ENCODE measurements at places on chromosomes 5 and 9.
A peak's percentile ranks its signal among the peaks of the same experiment; 100 is the strongest.

- DNase-seq: no peak
These were observed 191.8 kb upstream of the CCNG1 start for GRCh38 chr5:163245584-163245983.

GRCh38 chr5:136840601-136841000, 475.3 kb upstream of the TRPC7 start:
- no peak for DNase-seq

DNA sequence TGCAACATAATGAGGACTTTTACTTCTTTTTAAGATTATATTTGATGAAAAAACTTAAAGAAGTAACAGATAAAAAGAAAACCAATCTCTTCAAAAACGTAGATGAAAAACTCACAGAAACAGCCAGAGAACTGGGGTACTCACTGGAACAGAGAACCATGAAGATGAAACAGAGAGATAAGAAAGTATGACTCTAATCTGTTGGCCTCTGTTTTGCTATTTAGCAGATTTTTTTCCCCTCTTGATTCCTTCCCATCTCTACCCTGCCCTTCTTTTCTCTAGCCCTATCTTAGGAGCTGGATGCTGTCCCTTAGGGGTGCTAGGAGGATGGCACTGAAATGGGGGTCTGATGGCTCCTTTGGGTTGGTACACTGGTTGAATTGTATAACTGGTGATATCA, 97.5 kb upstream of the FREM1 start:
- no peak for DNase-seq

DNA sequence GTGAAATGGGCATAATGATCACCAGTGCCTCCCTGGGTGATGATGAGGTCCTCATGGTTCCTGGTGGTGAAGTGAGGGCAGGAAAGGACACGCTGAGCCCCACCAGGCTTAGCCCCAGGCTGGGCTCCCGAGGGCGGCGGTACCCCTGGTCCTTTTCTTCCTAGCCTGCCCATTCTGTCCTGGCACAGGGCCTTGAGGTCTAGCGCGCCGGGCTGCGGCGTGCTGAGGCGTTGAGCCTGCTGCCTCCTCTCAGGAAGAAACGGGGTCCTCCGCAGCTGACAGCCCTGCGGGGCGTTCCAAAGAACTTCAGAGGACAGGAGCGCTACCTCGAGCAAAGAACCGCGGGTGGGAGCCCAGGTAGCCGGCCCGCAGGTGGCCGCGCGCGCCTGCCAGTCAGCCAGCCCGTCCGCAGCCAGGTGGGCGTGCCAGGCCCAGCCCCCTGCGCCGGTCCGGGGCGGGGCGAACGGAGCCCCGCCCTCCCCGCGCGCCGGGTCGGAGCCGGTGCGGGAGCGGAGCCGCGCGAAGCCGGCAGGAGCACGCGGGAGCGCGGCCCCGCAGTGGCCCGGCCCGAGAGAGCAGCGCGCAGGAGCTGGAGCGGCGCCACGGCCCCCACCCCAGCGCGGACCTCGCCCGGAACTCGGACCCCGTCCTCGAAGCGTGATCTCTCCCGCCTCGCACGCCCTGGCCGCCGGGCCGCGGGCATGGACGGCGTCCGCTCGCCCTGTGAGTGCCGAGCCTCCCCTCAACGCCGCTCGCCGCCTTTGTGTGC, at the start of gene WNK2:
TSS of gene WNK2 (plus strand) at position 477 of the 769 bp plus-strand sequence. CDS start 791 bp downstream, outside the sequence.
- peak; percentile 12 for DNase-seq

DNA sequence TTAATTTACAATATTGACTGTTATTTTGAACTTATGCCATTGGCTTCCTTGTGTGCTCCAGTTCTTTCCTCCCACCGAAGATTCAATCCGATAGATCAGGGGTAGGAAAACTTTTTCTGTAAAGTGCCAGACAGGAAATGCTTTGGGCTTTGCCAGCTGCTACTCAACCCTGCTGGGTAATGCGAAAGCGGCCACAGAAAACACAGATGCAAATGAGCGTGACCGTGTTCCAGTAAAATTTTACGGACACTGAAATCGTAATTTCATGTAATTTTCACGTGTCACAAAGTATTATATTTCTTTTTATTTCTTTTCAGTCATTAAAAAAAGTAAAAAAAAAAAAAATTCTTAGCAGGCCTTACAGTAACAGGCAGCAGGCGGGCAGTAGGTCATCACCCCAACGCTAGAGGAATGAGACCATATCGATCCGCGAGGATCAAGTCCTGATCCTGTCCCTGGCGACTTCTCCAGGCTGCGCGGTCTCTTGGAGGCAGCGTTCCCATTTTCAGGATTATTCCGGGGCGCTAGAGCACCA, 599 bp downstream of the NMRK1 start:
- DNase-seq: peak; percentile 34

GRCh38 chr9:32886021-32886420, 102.7 kb downstream of the TMEM215 start:
- DNase-seq: no peak

DNA sequence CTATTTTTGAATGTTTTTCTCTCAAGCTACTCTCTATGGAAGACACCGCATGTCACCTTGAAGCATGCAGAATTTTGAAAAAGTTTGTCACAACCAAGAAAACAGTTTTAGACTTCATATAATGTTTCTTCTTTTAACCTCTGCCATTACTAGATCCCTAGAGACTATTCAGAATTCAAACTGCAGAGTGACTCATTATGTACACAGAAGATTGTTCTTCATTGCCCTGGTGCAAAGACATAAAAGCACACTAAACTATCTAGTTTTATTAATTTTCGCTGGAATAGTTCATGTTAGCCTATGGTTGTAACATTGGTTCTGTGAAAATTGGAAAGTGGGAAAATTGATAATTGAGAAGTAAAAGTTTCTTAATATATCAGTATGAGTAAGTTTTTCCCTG, 18.4 kb downstream of the F2RL2 start:
- no peak for DNase-seq

DNA sequence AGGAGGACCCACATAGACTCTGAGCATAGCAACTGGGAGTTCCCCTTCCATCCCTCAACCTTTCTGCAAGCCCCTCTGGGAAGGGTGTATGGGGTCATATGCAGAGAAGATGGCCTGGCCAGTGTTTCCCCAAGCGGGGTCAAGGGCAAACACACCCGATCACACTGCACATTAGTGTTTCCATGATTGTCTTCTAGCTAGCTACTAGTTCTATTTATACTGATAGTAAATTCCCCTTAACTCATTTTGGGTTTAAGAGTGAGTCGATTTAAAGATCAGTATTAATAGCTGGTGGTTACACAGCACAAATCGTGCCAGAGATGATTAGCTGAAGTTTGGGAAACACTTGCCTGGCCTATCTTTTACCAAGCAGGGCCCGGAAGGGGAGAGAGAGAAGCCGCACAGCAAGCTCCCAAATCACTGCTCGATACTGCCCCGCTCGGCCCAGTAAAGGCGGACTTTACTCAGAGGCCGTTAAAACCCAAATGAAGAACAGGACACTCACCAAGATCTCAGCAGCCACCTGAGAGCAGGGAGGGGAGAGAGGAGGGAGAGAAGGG, 29.4 kb upstream of the TNIP1 start:
- DNase-seq: no peak

- no peak for DNase-seq
These were observed 27.3 kb upstream of the IL17B start for GRCh38 chr5:149406203-149406978.

DNA sequence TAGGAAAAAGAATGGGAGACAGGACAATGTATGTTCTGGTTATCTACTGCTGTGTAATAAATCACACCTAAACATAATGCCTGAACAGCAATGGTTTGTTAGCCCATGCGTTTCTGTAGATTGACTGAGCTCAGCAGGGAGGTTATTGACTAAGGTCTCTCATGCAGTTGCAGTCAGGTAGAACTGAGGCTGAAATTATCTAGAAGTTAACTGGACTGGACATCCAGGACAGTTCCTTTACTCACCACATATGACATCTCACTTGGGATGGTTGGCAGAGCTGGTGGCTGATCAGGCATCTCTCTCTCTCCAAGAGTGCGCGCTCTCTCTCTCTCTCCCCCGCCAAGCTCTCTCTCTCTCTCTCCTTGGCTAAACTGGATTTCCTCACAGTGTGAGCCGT, 8.9 kb upstream of the FOXB2 start:
- no peak for DNase-seq

DNA sequence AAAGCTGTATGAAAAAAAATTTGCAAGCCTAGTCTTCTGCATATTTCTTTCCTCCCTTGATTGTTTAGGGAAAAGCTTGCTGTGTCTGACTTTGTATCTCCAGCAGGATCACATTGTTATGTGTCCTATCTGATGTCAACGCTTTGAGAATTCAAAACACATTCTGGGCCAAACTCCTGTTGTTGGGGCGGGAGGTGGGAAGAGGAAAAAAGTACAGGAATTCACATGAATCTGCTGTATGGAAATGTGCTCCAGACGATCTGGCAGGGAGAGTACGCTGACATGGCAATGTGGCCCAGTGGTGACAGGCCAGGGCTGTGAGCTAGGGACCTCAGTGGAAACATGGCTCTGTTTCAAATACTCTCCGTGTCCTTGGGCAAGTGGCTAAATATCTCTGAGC, 87.4 kb upstream of the GNA14 start:
- DNase-seq: no peak

- DNase-seq: no peak
These were observed 159.0 kb upstream of the OR13F1 start for GRCh38 chr9:104345061-104345460.

- DNase-seq: no peak
These were observed 80.3 kb downstream of the RCL1 start for GRCh38 chr9:4873066-4873465.

DNA sequence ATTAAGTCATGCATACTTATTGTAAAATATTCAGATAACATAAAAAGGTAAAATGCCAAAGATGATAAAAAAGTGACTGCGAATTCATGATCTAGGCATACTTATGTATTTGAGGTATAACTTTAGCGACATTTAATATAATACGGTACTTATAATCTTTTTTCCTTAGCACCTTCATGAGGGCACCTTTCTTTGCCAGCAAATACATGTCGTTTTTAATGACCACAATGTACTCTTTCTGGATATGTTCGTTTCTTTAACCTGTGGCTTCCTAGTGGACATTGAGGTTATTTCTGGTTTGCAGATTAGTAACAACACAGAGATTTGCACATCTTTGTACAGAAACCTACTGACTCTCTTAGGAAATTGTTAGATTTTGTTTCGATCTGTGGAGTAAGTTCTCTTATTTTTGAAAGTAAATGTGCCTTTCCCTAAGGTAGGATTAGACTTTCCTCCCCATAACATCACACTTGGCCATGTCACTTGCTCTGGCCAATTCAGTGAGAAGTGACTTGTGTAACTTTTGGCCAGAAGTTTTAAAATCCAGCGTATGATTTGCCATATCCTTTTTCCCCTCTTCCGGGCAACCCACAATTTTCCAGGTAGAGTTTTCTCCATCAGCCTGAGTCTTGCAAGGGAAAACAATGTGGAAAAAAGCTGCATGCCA, 24.4 kb downstream of the ANKRD33B start:
- no peak for DNase-seq
